AG10803 (cell line): ENCODE measurements at places on chromosomes 16 and 17.

DNA sequence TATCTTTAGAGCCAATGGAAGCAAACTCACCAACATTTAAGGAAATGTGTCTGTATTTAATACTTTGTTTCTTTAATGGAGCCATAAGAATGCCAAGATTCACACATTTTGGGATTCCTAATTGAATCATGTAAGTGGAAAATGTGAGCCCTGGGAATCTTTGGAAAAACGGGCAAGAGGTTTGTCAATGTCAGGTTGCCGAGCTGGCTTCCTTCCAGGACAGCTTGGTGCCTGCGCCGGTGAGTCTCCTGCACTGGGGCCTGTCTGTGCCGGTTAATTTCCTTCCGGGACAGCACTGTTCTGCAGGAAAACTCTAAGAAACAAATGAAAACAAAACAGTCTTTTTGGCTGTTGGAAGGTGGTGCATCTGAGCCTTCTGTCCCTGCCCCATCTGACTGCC, 210.6 kb downstream of the HAPSTR1 start:
- no peak for DNase-seq

GRCh38 chr17:28328325-28328724, 6.9 kb downstream of the IFT20 start:
- DNase-seq: no peak

GRCh38 chr16:1945559-1946391, 2.8 kb upstream of the MSRB1 start:
- DNase-seq: no peak

DNA sequence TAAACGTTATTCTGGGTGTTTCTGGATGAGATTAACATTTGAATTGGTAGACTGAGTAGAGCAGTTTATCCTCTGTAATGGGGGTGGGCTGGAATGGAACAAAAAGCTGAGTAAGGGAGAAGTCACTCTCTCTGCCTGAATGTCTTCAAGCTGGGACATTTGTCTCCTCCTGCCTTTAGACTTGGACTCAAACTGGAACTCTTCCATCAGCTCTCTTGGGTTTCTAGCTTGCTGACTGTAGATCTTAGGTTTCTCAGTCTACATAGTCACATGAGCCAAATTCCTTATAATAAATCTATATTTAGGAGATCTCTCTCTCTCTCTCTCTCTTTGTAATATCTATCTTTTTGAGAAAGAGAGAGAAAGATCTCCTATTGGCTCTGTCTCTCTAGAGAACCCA, 553.3 kb upstream of the CDH11 start:
- DNase-seq: no peak

GRCh38 chr17:48804936-48805411, 12.1 kb downstream of the TTLL6 start:
- DNase-seq: peak; percentile 36
